ENCODE measurements at places on chromosomes 16 and 17. TPM values are rescaled to one million over a fixed set of nuclear protein-coding genes. Genes with fewer than 3 reads are reported as not detected.

Gene MYH13
- total RNA-seq: not detected

Gene SDR42E2
- total RNA-seq: not detected

Gene MFAP4
- total RNA-seq: 10.1 TPM

Gene EVPLL
- 5.9 TPM for total RNA-seq

Gene TOM1L1
- 31.6 TPM for total RNA-seq

Gene CCL8
- not detected for total RNA-seq

Gene SLC25A10
- 36.3 TPM for total RNA-seq

Gene ERN2
- 0.11 TPM for total RNA-seq

Gene NT5C
- 94.2 TPM for total RNA-seq

GRCh38 chr17:65537845-65538674 lies 23.4 kb downstream of the AXIN2 start:
- no peak for DNase-seq

GRCh38 chr17:14886200-14886739 lies 378.9 kb downstream of the PMP22 start:
- no peaks in the 10 kb centered on the region for H3K36me3 ChIP-seq
- no peak overlapping the region for H3K4me3 ChIP-seq
- H3K4me1 ChIP-seq: no peaks in the 10 kb centered on the region
- no peaks in the 10 kb centered on the region for H3K27me3 ChIP-seq
- DNase-seq: no peak
- H3K27ac ChIP-seq: no peak overlapping the region

GRCh38 chr17:40419559-40420331 lies 2.0 kb upstream of the TOP2A start:
- H3K36me3 ChIP-seq: no peaks in the 10 kb centered on the region
- no peaks in the 10 kb centered on the region for H3K27me3 ChIP-seq

GRCh38 chr17:11144358-11145233 lies 96.4 kb upstream of the SHISA6 start:
- H3K4me3 ChIP-seq: no peak overlapping the region
- H3K27ac ChIP-seq: no peak overlapping the region
- H3K27me3 ChIP-seq: no peaks in the 10 kb centered on the region
- no peaks in the 10 kb centered on the region for H3K36me3 ChIP-seq

GRCh38 chr16:89116341-89117226 lies 22.9 kb downstream of the ACSF3 start:
- H3K36me3 ChIP-seq: peaks cover 21% of the 10 kb centered on the region
- H3K27ac ChIP-seq: no peak overlapping the region
- no peaks in the 10 kb centered on the region for H3K27me3 ChIP-seq
- no peak for DNase-seq
- H3K4me3 ChIP-seq: no peak overlapping the region

DNA sequence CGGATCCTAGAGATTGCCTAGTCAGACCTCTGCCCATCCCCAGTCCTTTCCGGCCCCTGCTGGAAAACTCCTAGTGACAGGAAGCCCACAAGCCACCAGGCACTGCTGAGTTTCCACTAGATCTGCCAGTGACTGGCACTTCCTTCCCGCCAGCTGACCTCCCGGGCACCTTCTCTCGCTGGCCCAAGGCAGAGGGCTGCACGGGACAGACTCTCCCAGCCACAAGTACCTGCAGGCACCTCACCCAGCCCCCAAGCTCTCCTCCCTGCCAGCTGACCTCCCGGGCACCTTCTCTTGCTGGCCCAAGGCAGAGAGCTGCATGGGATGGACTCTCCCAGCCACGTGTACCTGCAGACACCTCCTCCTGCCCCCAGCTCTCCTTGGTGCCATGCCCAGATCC lies 66.3 kb upstream of the DOC2B start:
- H3K36me3 ChIP-seq: no peaks in the 10 kb centered on the region
- DNase-seq: no peak
- no peaks in the 10 kb centered on the region for H3K27me3 ChIP-seq
- H3K27ac ChIP-seq: no peak overlapping the region
- H3K4me3 ChIP-seq: no peak overlapping the region

GRCh38 chr16:2208308-2208707 lies 2.4 kb downstream of the BRICD5 start:
- H3K27ac ChIP-seq: no peak overlapping the region
- H3K4me1 ChIP-seq: peaks cover 36% of the 10 kb centered on the region
- peaks cover 14% of the 10 kb centered on the region for H3K36me3 ChIP-seq
- H3K4me3 ChIP-seq: no peak overlapping the region

DNA sequence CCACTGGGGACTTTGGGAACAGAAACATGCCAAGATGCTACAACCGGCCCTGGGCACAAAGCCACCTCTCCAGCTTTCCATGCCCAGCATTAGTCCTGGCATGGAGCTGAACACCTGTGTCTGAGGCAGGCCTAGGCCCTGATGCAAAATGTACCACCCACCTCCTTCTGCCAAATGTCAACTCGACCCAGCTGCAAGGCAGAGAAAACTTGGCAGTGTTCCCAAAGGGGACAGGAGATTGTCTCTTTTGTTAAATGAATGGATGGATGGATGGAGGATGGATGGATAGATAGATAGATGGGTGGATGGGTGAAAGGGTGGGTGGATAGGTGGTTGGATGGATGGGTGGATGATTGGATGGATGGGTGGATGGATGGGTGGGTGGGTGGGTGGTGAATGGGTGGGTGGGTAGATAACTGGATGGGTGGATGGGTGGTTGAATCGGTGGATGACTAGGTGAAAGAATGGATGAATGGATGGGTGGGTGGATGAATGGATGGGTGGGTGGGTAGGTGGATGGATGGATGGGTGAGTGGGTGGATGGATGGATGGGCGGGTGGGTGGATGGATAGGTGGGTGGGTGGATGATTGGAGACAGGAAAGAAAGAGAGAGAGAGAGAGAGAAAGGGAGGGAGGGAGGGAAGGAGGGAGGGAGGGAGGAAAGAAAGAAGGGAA lies 73.4 kb upstream of the TNRC6C start:
- H3K4me3 ChIP-seq: no peak overlapping the region
- no peak for DNase-seq
- peaks cover 57% of the 10 kb centered on the region for H3K4me1 ChIP-seq
- H3K36me3 ChIP-seq: no peaks in the 10 kb centered on the region

DNA sequence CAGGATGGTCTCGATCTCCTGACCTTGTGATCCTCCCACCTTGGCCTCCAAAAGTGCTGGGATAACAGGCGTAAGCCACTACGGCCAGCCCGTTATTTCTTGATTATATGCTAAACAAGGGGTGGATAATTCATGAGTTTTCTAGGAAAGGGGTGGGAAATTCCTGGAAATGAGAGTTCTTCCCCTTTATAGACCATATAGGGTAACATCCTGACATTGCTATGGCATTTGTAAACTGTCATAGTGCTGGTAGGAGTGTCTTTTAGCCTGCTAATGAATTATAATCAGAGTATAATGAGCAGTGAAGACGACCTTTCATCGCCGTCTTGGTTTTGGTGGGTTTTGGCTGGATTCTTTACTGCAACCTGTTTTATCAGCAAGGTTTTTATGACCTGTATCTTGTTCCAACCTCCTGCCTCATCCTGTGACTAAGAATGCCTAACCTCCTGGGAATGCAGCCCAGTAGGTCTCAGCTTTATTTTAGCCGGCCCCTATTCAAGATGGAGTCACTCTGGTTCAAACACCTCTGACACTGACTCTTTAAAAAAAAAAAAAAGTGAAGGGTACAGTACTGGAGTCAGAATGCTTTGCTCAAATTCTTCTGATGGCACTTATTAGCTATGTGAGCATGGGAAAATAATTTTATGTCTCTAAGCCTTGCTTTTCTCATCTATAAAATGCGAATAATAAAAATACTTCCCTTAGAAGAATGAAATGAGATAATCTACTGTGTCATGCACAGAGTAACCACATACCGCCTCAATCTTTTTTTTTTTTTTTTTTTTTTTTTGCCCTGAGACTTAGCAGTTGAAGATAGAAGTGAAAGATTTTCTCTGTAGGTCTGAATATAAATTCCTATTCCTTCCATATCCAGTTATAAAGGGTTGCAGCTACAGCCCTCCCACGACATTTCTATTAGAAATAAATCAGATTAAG lies 5.1 kb upstream of the CALCOCO2 start:
- no peak for DNase-seq
- no peak overlapping the region for H3K27ac ChIP-seq
- H3K4me1 ChIP-seq: no peaks in the 10 kb centered on the region
- no peaks in the 10 kb centered on the region for H3K36me3 ChIP-seq
- H3K27me3 ChIP-seq: no peaks in the 10 kb centered on the region

DNA sequence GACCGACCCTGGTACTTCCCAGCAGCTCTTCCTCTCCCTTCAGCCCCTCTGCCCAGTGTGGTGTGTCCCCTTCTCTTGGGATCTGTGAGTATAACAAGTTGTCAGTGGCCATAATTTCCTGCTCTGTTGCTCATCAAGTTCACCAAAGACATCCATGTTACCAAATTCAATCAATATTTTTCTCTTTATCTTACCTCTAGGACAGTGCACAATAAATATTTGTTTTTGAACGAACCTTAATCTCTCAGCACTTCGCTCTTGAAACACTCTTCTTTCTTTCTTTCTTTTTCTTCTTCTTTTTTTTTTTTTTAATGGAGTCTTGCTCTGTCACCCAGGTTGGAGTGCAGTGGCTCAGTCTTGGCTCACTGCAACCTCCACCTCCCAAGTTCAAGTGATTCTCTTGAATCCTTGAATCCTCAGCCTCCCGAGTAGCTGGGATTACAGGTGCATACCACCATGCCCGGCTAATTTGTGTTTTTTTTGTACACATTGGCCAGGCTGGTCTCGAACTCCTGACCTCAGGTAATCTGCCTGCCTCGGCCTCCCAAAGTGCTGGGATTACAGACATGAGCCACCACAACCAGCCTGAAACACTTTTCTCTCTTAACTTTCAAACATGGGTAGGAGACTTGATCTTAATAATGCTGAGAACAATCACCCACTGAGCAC lies 2.7 kb upstream of the UMOD start:
- H3K27ac ChIP-seq: no peak overlapping the region
- H3K4me3 ChIP-seq: no peak overlapping the region

DNA sequence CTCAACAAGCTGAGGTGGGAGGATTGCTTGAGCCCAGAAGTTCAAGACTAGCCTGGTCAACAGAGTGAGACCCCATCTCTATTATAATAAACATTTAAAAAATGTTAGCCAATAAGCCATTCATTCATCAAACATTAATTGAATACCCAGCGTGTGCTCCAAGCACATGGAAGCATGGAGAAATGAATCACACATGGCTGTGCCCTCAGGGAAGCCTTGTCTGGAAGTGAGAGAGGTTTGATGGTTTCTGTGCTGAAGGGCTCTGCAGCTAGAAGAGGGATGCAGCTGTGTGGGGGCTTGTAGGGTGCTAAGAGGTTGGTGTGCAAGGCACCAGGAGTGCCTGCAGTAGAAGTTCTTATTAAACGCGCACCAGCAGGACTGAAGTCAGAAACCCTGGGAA lies 11.2 kb downstream of the CYB5D2 start:
- H3K4me1 ChIP-seq: no peaks in the 10 kb centered on the region
- no peaks in the 10 kb centered on the region for H3K36me3 ChIP-seq
- H3K4me3 ChIP-seq: no peak overlapping the region
- DNase-seq: no peak
- no peaks in the 10 kb centered on the region for H3K27me3 ChIP-seq
- no peak overlapping the region for H3K27ac ChIP-seq

DNA sequence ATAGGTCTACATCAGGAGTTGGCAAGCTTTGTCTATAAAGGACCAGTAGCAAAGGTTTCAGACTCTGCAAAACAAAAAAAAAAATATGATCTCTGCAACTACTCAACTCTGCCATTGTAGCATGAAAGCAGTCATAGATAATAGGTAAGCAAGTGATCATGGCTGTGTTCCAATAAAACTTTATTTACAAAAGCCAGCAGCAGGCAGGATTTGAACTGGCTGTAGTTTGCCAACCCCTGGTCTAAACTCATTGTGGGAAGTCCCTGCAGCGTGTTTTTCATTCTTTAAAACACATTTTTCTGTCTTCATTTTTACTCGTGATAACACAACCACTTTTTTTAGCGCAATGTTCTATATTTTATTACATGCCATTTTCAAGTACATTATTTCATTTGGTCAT lies 127.5 kb upstream of the COX10 start:
- H3K36me3 ChIP-seq: no peaks in the 10 kb centered on the region
- no peak overlapping the region for H3K27ac ChIP-seq
- no peak overlapping the region for H3K4me3 ChIP-seq
- no peaks in the 10 kb centered on the region for H3K4me1 ChIP-seq

DNA sequence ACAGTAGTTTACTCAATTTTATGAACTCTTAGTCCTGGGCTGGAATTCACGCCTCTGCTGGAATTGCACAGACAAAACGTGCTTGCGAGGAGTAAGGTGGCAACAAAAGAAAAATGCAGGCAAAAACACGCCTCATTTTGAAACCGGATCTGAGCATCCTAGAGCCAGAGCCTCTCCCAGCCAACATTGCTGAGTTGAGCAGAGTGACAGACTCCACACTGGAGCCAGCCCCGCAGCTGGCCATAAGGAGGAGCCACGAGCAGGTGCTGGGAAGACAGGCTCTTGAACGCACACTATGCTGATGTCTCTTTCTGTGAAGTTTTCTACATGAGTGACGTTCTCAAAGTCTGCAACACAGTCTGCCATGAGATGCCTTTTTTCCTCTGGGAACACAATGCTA lies 14.6 kb upstream of the HSBP1 start:
- no peak overlapping the region for H3K4me3 ChIP-seq
- no peak for DNase-seq
- no peaks in the 10 kb centered on the region for H3K4me1 ChIP-seq
- no peak overlapping the region for H3K27ac ChIP-seq
- no peaks in the 10 kb centered on the region for H3K36me3 ChIP-seq

GRCh38 chr16:67935101-67935401 lies 1.6 kb downstream of the PSMB10 start:
- H3K27me3 ChIP-seq: no peaks in the 10 kb centered on the region
- H3K36me3 ChIP-seq: no peaks in the 10 kb centered on the region
- H3K4me1 ChIP-seq: peaks cover 15% of the 10 kb centered on the region
- peak overlapping the region; percentile 88 for H3K4me3 ChIP-seq
- peak overlapping the region; percentile 97 for H3K27ac ChIP-seq

- no peaks in the 10 kb centered on the region for H3K27me3 ChIP-seq
- no peak overlapping the region for H3K4me3 ChIP-seq
- no peak overlapping the region for H3K27ac ChIP-seq
- H3K36me3 ChIP-seq: no peaks in the 10 kb centered on the region
Observed at GRCh38 chr16:77169650-77170236, 21.2 kb upstream of the MON1B start.

DNA sequence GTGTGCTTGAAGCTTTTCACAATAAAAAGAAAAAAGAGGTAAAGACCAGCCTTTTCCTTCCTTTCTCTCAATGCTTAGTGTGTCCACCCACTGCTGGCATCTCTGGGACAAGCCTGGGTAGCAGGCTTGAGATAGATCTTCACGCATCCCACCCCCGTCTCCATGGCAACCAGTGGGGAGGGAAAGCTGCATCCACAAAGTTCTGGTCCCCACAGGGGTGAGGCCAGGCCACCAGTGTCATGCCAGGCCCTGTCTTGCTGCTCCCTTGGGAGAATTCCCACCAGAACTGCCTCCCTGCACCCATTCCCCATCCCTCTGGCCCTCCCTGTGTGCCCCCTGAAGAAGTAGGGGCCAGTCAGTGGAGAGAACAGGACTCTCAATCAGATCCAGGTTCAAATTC lies 259.9 kb downstream of the MRTFB start:
- peaks cover 14% of the 10 kb centered on the region for H3K4me1 ChIP-seq

DNA sequence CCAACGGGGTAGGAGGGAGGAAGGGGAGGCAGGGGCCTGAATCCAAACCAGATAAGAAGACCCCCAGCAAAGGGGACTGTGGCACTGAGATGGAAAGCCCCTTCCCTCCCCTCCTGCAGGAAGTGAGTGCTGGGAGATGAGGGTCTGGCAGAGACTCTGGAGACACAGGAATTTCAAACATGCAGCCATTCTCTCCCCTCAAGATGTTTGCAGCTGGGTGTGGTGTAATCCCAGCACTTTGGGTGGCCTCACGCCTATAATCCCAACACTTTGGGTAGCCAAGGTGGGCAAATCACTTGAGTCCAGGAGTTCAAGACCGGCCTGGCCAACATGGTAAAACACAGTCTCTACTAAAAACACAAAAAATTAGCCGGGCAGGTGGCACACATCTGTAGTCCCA lies 33.9 kb upstream of the FAAP100 start:
- no peak for DNase-seq
- H3K27me3 ChIP-seq: no peaks in the 10 kb centered on the region
- no peak overlapping the region for H3K4me3 ChIP-seq
- H3K36me3 ChIP-seq: peaks cover 70% of the 10 kb centered on the region
- H3K4me1 ChIP-seq: no peaks in the 10 kb centered on the region
